ENCODE measurements at places on chromosomes 4 and X. TPM values are rescaled to one million over a fixed set of nuclear protein-coding genes. Genes with fewer than 3 reads are reported as not detected.

Gene PABPC4L
- 0.88 TPM for total RNA-seq

Gene ANKRD50
- 14.4 TPM for total RNA-seq

Gene AMOT
- 88.0 TPM for total RNA-seq

Gene TLR7
- total RNA-seq = not detected

Gene COL4A6
- 15.5 TPM for total RNA-seq

Gene MUC7
- total RNA-seq = not detected

Gene PTTG2
- 0.55 TPM for total RNA-seq

Gene ERCC6L
- 6.5 TPM for total RNA-seq

Gene HSFX2
- total RNA-seq = 0.28 TPM

Gene GPRASP3
- total RNA-seq = 3.5 TPM

Gene MPP1
- 4.2 TPM for total RNA-seq

Gene DOCK11
- total RNA-seq = 9.0 TPM

Gene PRRG3
- total RNA-seq = not detected

Gene CTAG1A
- total RNA-seq = not detected

Gene IL1RAPL1
- 0.26 TPM for total RNA-seq

Gene TCP11X2
- not detected for total RNA-seq

Gene FUNDC1
- 9.5 TPM for total RNA-seq

Gene SNX12
- total RNA-seq = 63.1 TPM

Gene MAGEA10
- not detected for total RNA-seq

Gene FGG
- not detected for total RNA-seq

Gene RAB40A
- total RNA-seq = 1.0 TPM
